ENCODE measurements at places on chromosomes 16 and 17.

- no peak for DNase-seq
Observed at GRCh38 chr17:13004336-13004735, 13.5 kb downstream of the ELAC2 start.

DNA sequence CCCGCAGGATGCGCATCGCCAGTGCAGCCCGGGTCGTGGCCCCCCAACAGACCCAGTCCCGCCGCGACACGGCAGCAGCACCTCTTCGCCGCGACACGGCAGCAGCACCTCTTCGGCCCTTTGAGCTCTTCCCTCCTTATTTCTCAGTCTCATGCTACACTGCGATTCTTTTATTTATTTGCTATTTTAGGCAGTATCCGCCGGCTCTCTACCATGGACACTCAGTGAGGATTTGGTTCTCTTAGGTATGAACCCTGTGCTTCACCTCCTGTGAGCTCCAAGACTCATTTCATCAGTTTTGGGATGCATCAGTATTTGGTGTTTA is 8.3 kb upstream of the MAP2K3 start:
- no peak for DNase-seq

GRCh38 chr16:26214581-26215174 is 522.9 kb downstream of the HS3ST4 start:
- no peak for DNase-seq

DNA sequence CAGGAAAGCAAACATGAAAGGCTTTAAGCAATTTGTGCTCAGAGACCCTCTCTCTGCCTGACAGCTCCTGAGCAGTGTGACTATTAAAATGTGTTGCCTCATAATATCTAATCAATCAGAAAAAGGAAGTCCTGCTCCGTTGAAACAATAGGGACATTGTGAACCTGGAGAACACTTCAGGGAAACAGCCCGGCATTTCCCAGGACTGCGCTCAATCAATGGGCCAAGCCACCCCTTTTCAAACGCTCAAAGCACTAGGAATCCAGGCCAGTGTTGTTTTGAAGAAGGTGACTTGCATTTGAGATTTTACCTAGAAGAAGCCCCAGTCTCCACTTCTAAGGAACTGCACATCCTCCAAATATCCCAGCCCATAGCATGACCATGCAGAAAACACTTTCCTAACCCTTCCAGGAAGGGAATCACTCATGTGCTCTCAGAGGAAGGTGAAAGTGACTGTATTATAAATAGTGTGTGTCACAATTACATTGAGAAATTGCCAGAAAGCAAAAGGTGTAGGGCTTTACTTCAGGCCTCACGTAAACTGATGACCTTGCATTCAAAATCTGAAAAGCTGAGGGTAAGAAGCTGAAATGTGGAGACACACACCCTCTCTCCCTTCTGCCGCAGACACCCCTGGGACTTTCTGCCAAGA is 19.4 kb downstream of the CDRT4 start:
- no peak for DNase-seq

DNA sequence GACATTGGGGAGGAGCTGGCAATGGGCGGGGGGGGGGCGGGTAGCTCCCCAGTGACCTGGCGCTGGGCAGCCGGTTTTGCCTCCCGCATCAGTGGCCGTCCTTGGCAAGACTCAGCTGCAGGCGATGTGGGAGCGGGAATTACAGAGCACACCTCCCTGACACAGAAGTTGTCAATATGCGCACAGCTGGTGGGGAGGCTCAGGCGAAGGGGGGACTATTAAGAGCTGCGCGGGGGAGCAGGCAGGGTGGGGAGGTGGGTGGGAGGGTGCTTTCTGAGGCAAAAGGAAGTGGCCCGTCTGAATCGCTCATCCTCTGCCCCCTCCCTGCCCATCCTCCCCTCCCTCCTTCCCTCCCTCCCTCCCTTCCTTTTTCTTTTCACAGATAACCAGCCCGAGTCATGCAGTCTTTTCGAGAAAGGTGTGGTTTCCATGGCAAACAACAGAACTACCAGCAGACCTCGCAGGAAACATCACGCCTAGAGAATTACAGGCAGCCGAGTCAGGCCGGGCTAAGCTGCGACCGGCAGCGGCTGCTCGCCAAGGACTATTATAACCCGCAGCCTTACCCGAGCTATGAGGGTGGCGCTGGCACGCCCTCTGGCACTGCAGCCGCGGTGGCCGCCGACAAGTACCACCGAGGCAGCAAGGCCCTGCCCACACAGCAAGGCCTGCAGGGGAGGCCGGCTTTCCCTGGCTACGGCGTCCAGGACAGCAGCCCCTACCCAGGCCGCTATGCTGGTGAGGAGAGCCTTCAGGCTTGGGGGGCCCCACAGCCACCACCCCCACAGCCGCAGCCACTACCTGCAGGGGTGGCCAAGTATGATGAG is 44.0 kb downstream of the SREBF1 start:
- DNase-seq = peak; percentile 73

DNA sequence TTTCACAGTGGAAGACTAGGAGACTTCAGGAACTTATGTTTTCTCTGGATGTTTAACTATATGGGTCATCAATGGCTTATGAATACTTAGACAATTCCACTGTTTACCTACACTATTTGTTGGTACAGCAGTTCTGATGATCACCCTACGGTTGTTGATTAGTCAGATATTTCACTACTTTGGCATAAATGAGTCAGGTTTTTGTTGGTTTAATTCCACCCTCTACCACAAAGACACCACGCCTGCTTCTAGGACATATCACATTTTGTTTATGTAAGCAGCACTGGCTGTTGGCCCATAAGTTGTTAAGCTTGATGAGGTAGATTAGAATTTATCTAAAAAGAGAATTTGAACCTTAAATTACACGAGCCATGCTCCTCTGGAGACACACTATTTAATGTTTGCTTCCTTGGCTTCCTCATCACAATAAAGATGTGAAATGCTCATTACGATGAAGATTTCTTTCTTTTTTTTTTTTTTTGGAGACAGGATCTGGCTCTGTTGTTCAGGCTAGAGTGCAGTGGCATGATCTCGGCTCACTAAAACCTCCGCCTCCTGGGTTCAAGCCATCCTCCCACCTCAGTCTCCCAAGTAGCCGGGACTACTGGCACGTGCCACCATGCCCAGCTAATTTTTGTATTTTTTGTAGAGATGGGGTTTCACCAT is 4.3 kb downstream of the GDE1 start:
- DNase-seq = peak; percentile 73

DNA sequence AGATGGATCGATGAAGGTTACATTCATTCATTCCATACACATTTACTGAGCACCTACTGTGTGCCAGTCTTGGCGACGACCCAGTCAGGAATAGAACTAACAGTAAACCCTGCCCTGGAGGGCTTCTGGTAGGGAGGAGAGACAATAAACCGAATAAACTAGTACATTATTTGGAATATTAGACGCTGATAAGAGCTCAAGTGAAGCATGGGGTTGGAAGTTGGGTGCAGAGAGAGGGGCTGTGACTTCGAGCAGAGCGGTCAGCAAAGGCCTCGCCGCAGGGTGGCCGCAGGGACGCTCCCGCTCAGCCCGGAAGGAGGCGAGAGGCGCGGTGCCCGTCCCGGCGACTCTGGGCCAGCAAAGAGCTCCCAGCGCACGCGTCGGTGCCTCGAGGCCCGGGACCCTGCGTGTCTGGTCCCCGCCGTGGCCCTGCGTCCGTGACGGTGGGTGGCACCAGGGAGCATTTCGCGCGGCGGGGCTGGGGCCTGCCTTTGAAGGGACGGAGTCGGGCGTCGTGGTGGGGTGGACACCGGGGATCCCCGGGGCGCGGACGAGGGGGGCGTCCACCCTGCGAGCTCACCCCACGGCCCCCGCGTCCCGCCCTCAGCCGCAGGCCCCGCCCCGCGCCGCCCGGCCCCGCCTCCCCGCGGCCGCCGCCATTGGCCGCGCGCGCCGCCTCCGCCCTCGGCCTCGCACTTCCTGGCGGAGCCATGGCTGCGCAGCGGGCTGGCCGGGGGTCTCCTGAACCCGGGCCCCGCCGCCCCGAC is at the start of gene KLHL36:
Gene KLHL36, plus strand, starts transcription at position 684 of the 767 bp plus-strand sequence. CDS start 2,357 bp downstream, outside the sequence.
- DNase-seq = peak; percentile 75

- DNase-seq = no peak
Observed at GRCh38 chr17:66665194-66665593, 169.7 kb upstream of the CACNG5 start.

- peak; percentile 55 for DNase-seq
Observed at GRCh38 chr17:42132941-42133340, 10.3 kb downstream of the HSPB9 start.

DNA sequence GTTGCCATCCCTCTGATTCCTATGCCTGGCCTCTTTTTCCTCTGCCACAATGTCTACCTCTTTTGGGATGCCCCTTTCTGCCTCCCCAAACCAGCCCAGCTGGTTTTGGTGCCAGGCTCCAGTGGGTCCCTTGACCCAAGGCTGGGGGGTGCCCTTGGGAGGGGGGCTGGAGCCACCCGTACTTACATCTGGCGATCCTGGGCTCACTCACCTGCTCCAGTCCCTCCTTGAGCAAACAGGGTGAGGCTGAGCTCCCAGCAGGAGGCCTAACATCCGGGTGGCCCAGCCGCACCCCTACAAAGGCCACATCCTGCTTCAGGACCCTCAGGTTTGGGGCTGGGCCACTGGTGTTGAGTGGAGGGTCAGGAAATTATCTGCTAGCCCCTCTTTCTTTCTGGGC is 1.2 kb downstream of the ERN2 start:
- no peak for DNase-seq

GRCh38 chr16:19860166-19861041 is 24.2 kb downstream of the GPRC5B start:
- DNase-seq = no peak

GRCh38 chr16:70788668-70789594 is 12.0 kb downstream of the VAC14 start:
- DNase-seq = peak; percentile 17

DNA sequence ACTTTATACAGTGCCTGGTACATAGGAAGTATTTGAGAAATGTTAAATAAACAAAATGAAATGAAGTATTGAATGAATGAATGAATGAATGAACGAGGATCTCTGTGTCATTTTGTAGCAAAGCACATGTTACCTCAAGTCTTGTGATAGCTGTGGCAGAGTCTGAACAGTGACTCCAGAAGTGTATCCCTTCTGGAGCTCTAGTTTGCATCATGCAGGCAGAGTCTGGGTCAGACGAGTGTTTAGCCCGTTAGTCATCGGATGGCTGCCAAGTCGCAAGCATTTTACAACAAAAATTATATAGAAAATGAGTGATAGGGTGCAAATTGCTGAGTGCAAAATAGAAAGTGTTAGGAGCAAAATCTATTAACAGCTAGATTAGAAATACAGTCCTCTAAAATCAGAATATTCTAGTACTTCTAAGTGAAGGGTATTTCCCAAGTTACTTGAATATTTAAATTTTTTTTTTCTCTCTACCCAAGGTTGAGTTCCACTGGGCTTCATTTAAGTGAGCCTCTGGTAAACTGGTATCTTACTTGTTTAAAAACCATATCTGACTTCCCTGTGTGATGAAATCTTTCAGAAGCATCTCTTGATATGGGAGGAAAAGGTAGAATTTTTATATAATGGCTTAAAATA is 113.3 kb downstream of the FTO start:
- no peak for DNase-seq

- no peak for DNase-seq
Observed at GRCh38 chr16:54633943-54634362, 296.7 kb upstream of the IRX5 start.

- no peak for DNase-seq
Observed at GRCh38 chr17:59234631-59235030, 14.3 kb downstream of the GDPD1 start.

DNA sequence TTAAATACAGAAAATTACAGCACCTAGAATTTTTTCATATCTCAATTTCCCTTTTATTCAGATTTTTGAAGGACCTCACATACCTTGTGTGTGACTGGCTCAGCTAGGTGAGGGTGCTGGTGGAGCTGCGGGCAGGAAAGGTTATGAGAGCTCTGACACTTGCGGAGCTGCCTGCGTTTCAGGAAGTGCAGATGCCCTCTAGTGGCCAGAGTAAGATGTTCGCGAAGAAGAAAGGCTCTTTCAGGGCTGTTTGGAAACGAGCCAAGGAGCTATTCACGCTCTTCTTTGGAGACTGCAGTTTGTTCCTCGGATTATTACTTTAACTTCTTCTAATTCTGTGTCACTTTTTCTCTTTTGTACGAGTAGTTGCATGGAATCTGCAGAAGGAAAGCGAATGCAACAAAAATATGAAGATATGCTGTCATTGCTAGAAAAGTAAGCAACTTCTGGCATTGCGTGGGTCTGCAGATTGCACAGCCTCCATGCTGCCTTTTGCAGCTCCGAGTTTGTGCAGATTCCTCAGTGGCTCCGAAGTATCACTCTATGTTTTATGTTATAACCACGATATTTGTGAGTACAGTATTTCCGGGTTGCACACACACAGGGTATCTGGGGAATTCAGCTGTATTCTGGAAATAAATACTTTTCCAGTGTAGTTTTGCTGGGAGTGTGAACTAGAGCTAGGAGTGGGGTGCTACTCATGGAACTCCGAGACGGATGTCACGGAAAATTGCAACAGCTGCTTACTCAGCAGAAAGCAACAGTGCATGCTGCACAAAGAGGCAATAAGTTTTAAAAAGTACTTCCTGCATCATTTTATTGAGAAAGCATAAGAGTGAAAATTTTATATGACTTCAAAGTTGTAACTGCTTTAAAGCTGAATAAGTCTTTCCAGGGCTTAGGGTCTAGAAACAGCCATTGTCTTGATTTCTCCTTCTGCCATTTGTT is 46.3 kb downstream of the DNAH9 start:
- DNase-seq = peak; percentile 64

- peak; percentile 79 for DNase-seq
Observed at GRCh38 chr17:61410141-61411010, 10.7 kb downstream of the TBX2 start.

GRCh38 chr16:520847-521246 is 6.7 kb upstream of the CAPN15 start:
- DNase-seq = no peak

DNA sequence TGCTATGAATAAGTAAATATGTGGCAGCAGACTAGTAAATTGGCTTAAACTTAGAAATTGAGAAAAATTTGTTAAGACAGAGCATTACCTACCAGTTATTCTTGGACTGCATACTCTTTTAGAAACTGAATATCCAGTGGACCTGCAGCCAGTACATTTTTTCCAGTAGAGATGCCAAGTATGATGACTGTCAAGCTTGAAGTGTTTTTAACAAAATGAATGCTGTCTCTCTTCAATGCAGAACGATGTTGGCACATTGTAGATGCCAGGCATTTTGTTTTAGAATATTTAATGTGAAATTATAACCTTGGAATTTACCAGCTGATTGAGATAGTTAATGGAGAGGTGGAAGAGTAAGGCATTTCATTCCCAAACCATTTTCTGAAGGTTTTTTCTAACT is 52.5 kb downstream of the NFAT5 start:
- no peak for DNase-seq

- no peak for DNase-seq
Observed at GRCh38 chr16:56332464-56333079, 92.8 kb downstream of the AMFR start.

- no peak for DNase-seq
Observed at GRCh38 chr16:84917492-84917891, 93.8 kb downstream of the ZDHHC7 start.

- no peak for DNase-seq
Observed at GRCh38 chr17:31147507-31148202, 52.9 kb downstream of the NF1 start.

GRCh38 chr16:24844101-24845030 is 1.4 kb upstream of the SLC5A11 start:
- DNase-seq = peak; percentile 59

- DNase-seq = no peak
Observed at GRCh38 chr17:42475835-42476234, 17.2 kb downstream of the ATP6V0A1 start.

GRCh38 chr17:78127239-78127887 is 1.2 kb downstream of the TMC6 start:
- peak; percentile 89 for DNase-seq

GRCh38 chr16:55292491-55292890 is 31.5 kb upstream of the IRX6 start:
- no peak for DNase-seq
